ENCODE measurements at places on chromosomes 12 and 14.

GRCh38 chr12:26701604-26702215 lies 131.3 kb downstream of the ITPR2 start:
- DNase-seq, result peak; percentile 16

- peak; percentile 77 for DNase-seq
Measured at GRCh38 chr14:104137297-104138097, 890 bp upstream of the KIF26A start.

DNA sequence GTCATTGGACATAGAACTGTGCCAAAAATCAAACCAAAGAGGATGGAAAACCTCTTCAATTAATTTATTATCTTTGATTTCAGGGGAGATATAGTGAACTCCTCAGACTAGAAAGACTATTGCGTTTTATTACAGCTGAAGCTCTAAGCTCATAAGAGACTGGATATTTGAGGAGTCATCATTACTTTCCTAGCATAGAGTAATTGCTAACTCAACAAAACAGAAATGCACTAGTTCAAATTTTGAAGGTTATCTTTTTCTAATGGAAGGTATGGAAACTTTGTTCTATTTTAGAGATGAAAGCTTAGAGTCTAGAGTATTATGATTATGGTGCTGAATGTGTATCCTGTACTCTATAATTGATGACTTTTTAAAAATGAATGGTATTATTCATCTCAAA lies 5.3 kb upstream of the BEST3 start:
- no peak for DNase-seq

- DNase-seq, result no peak
Measured at GRCh38 chr12:122852336-122853275, 17.3 kb downstream of the HIP1R start.

- peak; percentile 45 for DNase-seq
Measured at GRCh38 chr12:108821407-108822397, 35.7 kb downstream of the SSH1 start.

DNA sequence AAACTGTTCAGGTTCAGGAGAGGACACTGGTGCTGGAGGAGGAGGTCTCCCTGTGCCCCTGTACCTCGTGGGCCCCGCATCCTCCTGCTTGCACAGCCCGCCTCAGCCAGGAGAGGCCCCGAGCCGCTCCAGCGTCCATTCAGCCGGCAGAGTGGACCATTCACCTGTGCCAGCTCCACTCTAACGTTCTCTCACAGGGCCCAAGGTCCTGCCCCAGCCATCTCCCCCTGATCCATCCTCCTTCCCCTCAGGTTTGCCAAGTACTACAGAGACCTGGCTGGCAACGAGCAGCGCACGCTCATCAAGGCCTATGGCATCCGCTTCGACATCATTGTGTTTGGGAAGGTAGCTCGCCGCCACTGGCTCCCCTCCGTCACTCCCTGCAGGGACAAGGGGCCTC lies 22.2 kb downstream of the P2RX4 start:
- no peak for DNase-seq

- DNase-seq, result no peak
Measured at GRCh38 chr12:51626629-51627028, 35.6 kb downstream of the SCN8A start.

DNA sequence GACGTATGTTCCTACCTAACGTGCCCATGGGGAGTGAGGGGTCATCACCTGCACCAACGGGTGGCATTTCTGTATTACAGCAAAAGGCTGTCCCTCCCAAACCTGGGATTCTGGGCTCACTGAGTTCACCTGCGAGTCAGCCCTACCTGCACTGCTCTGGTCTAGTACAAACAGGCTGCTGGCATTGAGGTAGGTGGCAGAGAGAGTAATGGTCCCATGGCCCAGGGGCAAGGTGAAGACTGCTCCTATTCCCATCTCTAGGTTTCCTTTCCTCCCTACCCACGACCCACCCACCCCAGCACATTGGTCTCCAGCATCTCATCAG lies 421 bp downstream of the SUOX start:
- no peak for DNase-seq

DNA sequence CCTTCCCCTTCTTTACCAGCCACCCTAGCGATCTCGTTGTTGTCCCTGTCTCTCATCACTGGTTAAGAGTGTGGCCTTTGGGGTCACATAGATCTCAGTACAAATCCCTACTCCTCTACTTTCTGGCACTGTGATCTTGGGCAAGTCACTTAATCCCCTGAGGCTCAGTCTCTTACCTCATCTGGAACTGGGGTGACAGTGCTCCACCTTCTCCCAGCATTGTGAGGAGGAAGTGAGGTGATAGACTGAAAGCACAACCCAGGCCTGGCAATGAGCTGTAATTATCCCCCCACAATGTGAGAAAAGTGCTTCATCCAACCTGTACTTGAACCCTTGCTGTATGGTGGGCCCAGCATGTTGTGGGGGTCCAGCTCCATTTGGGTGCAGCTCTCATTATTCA lies 48.0 kb downstream of the IRAK3 start:
- DNase-seq, result no peak

GRCh38 chr14:52051251-52051650 lies 17.6 kb downstream of the NID2 start:
- DNase-seq, result no peak

GRCh38 chr12:80187660-80188090 lies 88.3 kb downstream of the OTOGL start:
- peak; percentile 56 for DNase-seq

DNA sequence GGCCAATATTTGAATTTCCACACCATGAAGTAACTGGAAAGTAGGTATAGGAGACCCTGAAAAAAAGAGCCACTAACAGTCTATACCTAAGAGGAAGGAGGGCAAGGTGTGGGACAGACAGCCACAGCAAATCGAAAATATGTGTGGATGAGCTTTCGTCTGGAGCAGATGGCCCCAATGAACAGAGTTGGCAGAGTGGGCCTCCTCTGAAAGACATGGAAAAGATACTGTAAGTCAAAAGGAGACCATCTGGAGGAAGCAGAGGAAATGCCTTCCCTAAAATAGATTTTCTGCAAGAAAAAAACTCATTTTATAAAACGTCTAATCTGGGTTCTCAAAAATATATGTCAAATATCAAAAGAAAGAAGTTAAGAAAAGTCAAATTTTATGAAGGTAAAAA lies 157.2 kb upstream of the PRKD1 start:
- DNase-seq, result no peak

DNA sequence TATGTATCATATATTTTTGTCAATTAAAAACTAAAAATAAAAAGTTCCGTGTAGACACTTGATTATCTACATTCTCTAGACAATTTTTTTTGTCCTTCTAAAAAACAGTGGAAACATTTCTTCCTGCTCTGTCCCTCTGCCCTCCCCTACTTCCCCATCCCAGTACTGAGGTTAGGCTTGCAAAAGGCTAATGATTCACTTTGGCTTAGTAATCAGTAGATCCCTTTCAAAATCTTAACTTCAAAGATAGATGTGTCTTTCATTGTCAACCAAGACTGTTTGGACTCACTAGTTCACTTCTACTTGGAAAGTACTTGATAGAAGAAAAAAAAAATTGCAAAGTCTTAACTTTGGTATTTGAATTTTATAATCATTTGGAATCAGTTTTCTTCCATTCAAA lies 3.8 kb downstream of the SETD3 start:
- DNase-seq, result no peak

GRCh38 chr12:77724367-77724957 lies 106.2 kb upstream of the NAV3 start:
- no peak for DNase-seq

GRCh38 chr12:27332714-27333402 lies at the start of gene BMAL2:
Gene BMAL2 (plus strand): TSS chr12:27332836. CDS start chr12:27333073, 237 bp downstream.
- DNase-seq, result peak; percentile 68

- DNase-seq, result no peak
Measured at GRCh38 chr12:109626378-109627115, 53.0 kb downstream of the MVK start.

DNA sequence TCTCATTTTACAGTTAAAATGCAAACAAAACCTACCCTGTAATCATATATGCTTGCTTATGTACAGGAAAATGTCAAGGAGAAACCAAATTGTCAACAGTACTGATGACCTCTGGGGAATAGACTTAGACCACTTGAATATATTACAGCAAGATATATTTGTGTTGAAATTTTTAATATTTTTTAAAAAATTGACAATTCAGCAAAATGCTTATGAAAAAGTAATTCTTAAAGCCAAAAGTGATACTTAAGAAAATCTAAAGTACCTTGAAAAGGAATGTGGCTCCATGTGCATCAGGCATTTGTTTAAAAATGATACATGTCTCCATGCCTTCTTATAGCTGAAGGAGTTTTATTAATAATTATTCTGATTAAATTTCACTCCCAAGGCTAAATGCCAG lies 49.2 kb downstream of the PTPN21 start:
- DNase-seq, result no peak

GRCh38 chr12:61267474-61267873 lies 992.7 kb upstream of the USP15 start:
- DNase-seq, result no peak

DNA sequence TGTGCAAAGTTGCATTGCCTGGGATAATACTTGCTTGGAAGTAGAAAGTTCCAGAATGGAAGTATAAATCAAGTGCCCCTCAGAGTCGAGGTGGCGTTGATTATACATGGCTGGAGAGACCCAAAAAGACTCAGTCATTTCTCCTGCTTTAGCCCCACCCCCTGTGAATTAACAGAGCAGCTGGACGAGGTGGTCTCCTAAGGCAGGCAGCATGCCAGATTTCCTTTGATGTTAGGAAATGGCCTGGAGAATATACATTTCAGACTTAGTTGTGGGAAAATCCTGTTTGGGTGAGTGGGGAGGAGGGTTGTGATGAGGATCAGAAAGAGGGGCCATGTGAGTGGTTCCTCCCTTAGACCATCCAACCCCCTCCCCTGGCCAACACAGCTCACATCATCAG lies 406.1 kb upstream of the TMPO start:
- DNase-seq, result no peak

GRCh38 chr12:25001311-25001710 lies 52.4 kb upstream of the BCAT1 start:
- no peak for DNase-seq

DNA sequence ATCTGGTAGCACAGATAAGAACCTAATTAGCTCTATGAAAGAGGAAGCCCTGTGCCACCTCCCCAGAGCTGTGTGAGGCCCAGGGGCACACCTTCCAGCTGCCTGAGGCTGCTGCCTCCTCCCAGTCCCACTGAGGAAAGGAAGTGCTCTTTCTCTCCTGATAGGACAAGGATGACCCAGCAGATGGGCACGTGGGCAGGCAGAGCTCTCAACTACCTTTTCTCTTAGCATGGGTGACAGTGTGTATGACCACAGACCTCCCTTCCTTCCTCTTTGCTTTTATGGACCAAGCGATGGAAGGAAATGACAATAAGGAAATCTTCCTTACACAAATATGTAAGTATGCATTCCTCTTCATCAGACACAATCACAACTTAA lies 127.6 kb upstream of the AMIGO2 start:
- DNase-seq, result peak; percentile 76
